ENCODE measurements at places on chromosomes 5 and 9. TPM values are rescaled to one million over a fixed set of nuclear protein-coding genes. Genes with fewer than 3 reads are reported as not detected.

- no peak for DNase-seq
- H3K36me3 ChIP-seq, result no peaks in the 10 kb centered on the region
- no peaks in the 10 kb centered on the region for H3K27me3 ChIP-seq
- H3K4me1 ChIP-seq, result peaks cover 10% of the 10 kb centered on the region
Measured at GRCh38 chr5:179267071-179267670, 78.1 kb downstream of the ADAMTS2 start.

GRCh38 chr9:88971131-88971960, 19.9 kb upstream of the S1PR3 start:
- peaks cover 6% of the 10 kb centered on the region for H3K4me1 ChIP-seq
- DNase-seq, result peak; percentile 32
- H3K4me3 ChIP-seq, result no peak overlapping the region

GRCh38 chr5:51398875-51399642, 15.8 kb downstream of the ISL1 start:
- no peak overlapping the region for H3K27ac ChIP-seq
- peak overlapping the region; percentile 54 for H3K4me3 ChIP-seq
- no peaks in the 10 kb centered on the region for H3K36me3 ChIP-seq
- DNase-seq, result no peak

DNA sequence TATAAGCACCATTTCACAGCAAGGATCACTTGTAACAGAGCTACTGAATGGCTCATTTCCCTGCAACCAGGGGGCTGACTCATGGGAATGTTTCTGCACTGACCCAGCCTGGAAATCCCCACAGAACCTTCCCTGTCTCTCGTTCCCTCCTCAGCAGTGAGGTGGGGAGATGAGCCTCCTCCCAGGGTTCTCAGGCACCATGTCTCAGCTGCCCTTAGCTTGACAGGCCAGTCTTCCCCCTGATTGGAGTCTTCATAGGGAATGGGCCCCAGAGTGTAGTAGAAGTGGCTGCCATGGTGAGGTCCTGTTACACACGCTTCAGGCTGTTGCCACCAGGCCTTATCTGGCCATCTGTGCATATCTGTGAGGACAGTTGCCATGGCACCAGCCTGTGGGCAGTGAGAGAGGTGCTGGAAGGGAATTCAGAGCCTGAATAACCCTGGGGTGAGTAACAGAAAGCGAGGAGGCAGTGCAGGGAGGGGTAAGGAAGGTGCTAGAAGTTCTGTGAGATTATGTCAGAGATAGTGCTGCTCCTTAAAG, 324.4 kb downstream of the ENC1 start:
- peak overlapping the region; percentile 85 for H3K27ac ChIP-seq
- no peak for DNase-seq
- H3K27me3 ChIP-seq, result no peaks in the 10 kb centered on the region
- H3K4me1 ChIP-seq, result peaks cover 29% of the 10 kb centered on the region
- no peak overlapping the region for H3K4me3 ChIP-seq

- peaks cover 5% of the 10 kb centered on the region for H3K4me1 ChIP-seq
- no peak overlapping the region for H3K4me3 ChIP-seq
- H3K27me3 ChIP-seq, result no peaks in the 10 kb centered on the region
Measured at GRCh38 chr5:57441557-57441956, 41.1 kb downstream of the ACTBL2 start.

- no peak overlapping the region for H3K27ac ChIP-seq
- H3K4me3 ChIP-seq, result no peak overlapping the region
- H3K27me3 ChIP-seq, result no peaks in the 10 kb centered on the region
- H3K36me3 ChIP-seq, result peaks cover 4% of the 10 kb centered on the region
- peaks cover 11% of the 10 kb centered on the region for H3K4me1 ChIP-seq
Measured at GRCh38 chr9:128792134-128792533, 5.1 kb downstream of the TBC1D13 start.

- H3K27me3 ChIP-seq, result no peaks in the 10 kb centered on the region
- DNase-seq, result no peak
- peak overlapping the region; percentile 25 for H3K4me3 ChIP-seq
- H3K36me3 ChIP-seq, result peaks cover 3% of the 10 kb centered on the region
Measured at GRCh38 chr9:121786998-121787422, 135.6 kb downstream of the DAB2IP start.

DNA sequence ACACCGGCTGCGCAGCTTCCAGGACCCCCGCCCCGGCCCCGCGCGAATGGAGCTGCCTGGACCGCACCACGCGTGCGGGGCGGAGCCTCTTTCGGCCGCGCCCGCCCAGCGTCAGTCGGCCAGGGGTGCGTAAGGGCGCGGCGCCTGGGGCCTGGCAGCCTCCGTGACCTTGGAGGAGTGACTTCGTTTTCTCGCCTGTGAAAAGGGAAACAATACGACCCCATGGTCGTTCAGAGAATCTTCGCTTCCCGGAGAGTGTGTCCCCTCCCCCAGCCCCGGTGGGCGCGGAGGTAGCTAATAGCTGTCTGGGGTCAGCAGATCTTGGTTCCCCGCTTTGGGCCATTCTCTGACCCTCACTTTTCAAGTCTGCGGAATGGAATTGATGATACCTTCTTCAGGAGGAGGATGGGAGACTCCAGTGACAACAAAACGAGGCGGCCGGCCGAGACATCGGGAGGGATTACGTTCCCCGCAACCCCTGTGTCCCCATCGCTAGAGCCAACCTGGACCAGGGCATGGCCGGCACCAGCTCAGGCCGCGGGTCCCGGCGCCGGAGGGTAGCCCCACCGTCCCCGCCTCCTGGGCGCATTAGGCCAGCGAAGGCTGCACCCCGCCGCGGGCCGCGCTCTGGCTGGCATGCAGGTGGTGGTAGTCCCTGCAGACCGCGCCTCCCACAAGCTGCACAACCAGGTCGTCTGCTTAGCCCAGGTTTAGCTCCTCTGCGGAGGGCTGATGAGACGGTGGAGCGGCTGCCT, 5.5 kb upstream of the CDHR2 start:
- peaks cover 47% of the 10 kb centered on the region for H3K27me3 ChIP-seq
- H3K4me3 ChIP-seq, result peak overlapping the region; percentile 94
- DNase-seq, result peak; percentile 55
- H3K4me1 ChIP-seq, result peaks cover 21% of the 10 kb centered on the region

DNA sequence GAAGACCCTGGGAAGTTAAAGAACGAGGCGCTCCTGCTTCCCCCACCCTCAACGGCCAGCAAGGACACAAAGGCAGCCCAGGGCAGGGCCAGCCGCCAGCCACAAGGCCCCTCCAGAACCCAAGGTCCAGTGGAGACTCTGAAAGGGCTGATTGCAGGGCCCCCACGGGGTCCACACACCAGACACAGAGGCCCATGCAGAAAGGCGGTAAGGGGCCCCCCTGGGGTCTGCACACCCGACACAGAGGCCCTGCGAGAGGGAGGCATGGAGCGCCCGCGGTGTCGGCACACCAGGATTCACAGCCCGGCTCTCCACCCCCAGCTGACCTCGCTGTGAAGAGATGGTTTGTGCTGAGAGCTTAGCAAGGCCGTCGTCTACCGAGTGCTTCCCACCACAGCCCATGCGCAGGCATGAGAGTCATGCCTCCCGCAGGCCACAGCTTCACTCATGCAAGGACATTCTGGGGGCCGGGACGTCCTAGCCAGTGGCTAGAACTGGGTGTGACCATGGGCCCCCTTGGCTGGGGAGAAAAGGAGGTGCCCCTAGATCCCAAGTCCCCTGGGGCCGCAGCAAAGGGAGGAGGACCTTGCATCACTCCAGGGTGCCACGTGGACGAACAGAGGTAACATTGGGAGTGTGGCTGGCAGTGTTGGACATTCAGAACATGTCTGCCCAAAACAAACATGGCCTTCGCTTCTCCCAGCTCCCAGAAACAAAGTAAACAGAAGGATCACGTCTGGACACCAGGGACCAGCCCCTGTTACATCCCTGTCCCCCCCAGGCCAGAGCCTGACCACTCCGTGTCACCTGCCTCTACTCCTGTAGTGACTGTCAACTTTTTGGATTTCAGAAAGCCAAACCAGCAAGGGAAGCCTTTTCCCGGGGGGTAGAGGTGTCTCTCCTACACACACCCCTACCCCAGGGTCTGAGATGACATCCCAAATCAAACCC, 9.8 kb downstream of the BRD3 start:
- no peak for DNase-seq
- H3K27me3 ChIP-seq, result no peaks in the 10 kb centered on the region
- no peaks in the 10 kb centered on the region for H3K36me3 ChIP-seq
- peak overlapping the region; percentile 62 for H3K27ac ChIP-seq

DNA sequence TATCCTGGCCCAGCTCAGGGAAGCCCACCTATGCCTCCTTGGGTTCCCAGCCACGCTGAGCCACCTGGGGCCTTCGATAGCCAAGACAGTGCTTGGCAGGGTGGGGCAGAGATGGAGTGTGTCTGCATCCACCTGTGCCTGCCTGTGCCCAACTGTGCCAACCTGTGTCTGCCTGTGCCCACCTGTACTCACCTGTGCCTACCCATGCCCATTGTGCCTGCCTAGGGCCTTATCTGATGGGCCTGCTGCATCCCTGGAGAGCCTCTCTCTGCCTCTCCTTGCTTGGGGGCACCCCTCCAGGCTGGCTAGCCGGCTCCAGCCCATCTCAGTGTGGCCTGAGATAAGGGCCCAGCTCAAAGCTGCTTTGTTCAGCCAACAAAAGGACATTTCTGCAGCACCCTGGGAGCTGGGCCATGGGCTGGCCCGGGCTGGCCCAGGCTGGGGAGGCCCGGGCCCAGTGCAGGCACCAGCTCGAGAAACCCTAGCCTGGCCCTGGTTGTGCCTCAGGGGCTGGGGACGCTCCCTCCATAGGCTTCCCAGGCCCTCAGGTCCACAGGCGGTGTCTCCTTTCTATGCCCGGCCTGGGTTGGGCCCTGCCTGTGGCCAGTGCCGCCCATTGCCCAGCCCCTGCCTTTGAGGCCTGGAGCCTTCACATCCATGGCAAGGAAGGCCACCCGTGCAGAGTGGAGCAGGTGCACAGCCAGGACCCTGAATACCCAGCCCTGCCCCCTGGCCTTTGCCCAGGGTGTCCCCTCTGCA, 37.3 kb upstream of the NOTCH1 start:
- H3K36me3 ChIP-seq, result no peaks in the 10 kb centered on the region
- H3K4me1 ChIP-seq, result peaks cover 36% of the 10 kb centered on the region
- no peak overlapping the region for H3K27ac ChIP-seq
- no peak for DNase-seq
- H3K27me3 ChIP-seq, result peaks cover 2% of the 10 kb centered on the region

- H3K4me3 ChIP-seq, result no peak overlapping the region
- peak; percentile 25 for DNase-seq
Measured at GRCh38 chr9:129720181-129720864, 32.5 kb downstream of the PTGES start.

DNA sequence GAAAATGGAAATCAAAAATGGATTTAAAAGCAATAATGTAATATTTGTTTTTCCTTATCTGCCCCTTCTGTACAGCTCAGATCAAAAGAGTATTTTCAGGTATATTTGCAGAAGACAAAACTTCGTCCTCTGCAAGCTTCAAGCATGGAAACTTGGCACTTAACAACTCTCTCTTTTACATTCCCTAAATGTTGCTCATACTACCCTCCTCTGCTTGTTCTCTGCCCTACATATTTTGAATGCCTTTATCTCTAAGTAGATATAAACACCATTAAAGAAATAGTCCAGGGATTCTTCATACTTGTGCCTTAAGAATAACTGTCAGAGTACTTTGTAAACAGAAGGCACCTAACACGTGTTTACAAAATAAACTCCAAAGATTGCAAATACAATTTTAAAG, 19.2 kb upstream of the SMC2 start:
- no peaks in the 10 kb centered on the region for H3K4me1 ChIP-seq
- no peak overlapping the region for H3K4me3 ChIP-seq
- H3K36me3 ChIP-seq, result no peaks in the 10 kb centered on the region
- H3K27ac ChIP-seq, result no peak overlapping the region
- H3K27me3 ChIP-seq, result no peaks in the 10 kb centered on the region
- DNase-seq, result no peak

DNA sequence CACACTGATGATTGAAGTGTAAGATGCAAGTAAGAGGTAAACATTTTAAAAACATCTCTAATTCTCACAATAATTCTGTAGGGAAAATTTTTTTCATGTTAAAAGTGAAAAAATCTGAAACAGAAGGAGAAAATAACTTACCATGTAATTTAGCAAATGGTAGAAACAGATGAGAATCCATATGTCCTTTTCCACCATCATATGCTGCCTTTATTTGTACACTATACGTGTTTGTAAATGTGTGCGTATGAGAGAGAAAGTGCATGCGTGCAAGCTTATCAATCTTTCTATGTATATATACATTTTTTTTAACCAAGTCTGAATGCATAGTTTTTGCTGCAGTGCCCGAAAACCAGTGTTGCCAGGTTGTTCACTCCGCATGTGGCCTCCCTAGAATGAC, 186.7 kb downstream of the IZUMO3 start:
- no peak overlapping the region for H3K4me3 ChIP-seq
- no peak overlapping the region for H3K27ac ChIP-seq
- H3K27me3 ChIP-seq, result no peaks in the 10 kb centered on the region
- no peaks in the 10 kb centered on the region for H3K4me1 ChIP-seq
- no peak for DNase-seq

DNA sequence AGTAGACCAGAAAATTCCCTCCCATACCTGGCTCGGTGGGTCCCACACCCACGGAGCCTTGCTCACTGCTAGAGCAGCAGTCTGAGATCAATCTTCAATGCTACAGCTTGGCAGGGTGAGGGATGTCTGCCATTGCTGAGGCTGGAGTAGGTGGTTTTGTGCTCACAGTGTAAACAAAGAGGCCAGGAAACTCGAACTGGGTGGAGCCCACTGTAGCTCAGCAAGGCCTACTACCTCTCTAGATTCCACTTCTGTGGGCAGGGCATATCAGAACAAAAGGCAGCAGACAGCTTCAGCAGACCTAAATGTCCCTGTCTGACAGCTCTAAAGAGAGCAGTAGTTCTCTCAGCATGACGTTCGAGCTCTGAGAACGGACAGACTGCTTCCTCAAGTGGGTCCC, 5.6 kb upstream of the GZMA start:
- no peaks in the 10 kb centered on the region for H3K36me3 ChIP-seq
- no peak for DNase-seq
- H3K4me3 ChIP-seq, result no peak overlapping the region
- no peak overlapping the region for H3K27ac ChIP-seq

Gene IL5
- not detected for total RNA-seq

Gene SLC1A1
- 0.89 TPM for total RNA-seq

Gene IL4
- not detected for total RNA-seq

Gene NACC2
- 8.6 TPM for total RNA-seq

Gene IL7R
- total RNA-seq, result 0.11 TPM

Gene AGGF1
- total RNA-seq, result 26.9 TPM

Gene UIMC1
- total RNA-seq, result 45.4 TPM

Gene PDE6A
- total RNA-seq, result not detected

Gene CDKN2B
- total RNA-seq, result not detected
